ENCODE measurements at places on chromosomes 7 and 10.

- DNase-seq: no peak
These were observed 60.8 kb downstream of the CARD11 start for GRCh38 chr7:2982831-2983230.

DNA sequence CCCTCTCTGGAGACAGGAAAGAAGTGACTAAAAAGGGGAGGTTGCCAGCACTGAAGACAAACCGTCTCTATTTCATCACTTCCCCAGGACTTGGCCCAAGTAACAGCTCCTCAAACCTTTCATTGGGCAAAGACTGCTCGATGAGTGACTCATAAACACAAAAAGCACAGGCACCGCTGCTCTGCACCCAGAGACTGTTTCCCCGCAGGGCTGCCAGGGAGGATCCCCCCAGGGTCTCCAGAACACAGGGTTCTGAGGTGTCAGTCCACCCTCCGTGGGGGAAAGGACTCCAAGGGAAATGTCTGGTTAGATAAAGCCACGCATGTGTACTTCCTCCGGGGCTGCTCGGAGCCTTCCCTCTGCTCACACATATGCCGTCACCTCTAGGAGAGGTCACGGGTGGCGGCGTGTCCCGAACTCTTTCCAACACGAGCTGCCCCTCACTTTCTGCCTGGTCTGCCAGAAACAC is 59.9 kb downstream of the INSIG1 start:
- DNase-seq: no peak

DNA sequence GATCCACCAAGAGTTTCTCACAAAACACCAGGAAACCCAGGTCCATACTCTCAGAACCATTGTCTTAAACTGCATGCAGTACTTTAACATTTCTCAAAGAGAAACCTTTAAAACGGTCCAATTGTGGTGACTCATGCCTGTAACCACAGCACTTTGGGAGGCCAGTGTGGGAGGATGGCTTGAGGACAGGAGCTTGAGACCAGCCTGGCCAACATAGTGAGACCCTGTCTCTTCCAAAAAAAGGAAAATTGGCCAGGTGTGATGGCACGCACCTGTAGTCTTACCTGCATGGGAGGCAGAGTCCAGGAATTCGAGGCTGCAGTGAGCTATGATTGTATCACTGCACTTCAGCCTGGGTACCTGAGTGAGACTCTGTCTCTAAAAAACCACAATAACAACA is 97.5 kb upstream of the OIT3 start:
- DNase-seq: no peak

- no peak for DNase-seq
These were observed 85.2 kb downstream of the RTKN2 start for GRCh38 chr10:62183442-62183841.

- DNase-seq: no peak
These were observed 235.8 kb downstream of the PAXIP1 start for GRCh38 chr7:154767142-154767541.

GRCh38 chr10:67678335-67678974 is 17.5 kb downstream of the CTNNA3 start:
- no peak for DNase-seq

- DNase-seq: peak; percentile 6
These were observed 5.8 kb upstream of the GFRA1 start for GRCh38 chr10:116278846-116279245.

DNA sequence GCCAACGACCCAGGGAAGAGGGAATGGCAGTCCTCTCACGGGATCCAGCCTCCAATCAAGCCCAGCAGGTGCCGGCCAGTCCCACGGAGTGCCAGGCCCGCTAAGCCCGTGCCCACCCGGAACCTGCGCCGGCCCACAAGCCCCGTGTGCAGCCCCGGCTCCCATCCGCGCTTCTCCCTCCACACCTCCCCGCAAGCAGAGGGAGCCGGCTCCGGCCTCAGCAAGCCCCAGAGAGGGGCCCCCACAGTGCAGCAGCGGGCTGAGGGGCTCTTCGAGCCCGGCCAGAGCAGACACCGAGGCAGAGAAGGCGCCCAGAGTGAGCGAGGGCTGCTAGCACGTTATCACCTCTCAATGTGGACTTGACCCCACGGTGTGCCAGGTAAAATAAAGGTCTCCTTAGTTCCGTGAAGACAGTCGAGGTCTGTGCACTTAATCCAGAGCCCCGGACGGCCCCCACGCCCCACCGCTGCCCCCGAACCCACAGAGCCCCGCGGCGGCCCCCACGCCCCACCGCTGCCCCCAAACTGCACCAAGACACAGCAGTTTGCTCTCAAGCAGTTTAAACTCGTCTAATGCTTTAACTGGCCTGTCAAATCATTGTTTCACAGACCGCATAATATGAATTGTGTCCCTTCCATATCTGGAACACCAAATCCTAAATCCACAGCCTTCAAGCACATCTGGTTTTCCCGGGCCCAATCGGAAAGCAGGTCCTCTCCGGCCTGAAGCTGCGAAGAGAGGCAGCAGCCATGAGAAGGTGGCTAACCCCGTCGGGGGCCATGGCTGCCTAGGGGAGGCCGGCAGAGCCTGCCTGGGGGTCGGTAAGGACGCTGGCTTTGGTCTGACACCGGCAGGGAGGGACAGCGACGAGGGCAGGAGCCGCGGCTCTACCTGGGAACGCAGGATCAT is 307.8 kb downstream of the PTPRN2 start:
- DNase-seq: no peak

DNA sequence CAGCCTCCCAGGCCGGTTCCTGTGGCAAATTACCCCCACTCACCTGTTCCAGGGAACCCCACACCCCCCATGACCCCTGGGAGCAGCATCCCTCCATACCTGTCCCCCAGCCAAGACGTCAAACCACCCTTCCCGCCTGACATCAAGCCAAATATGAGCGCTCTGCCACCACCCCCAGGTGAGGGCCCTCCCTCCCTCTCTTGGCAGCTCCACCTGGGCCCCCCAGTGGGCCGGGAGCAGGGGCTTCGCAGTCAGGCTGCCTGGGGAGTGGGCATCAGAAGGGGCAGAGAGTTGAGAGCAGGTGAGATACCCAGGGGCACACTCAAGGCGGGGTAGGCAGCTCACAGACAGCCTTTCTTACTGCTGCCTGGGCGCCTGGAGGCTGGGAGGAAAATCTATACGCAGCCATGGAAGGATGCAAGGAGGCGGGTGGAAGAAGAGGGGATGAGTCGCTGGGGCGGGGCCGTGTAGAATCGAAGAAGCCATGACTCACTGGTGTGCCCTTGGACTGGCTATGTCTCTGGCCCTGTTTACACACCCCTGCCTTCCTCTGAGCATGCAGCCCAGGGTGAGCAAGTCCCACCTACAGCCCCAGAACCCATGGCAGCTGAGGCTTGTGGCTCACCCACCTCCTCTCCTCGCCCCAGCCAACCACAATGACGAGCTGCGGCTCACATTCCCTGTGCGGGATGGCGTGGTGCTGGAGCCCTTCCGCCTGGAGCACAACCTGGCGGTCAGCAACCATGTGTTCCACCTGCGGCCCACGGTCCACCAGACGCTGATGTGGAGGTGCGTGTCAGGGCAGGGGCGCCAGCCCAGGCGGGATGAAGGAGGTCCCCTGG is 48.6 kb upstream of the PPIF start:
- peak; percentile 65 for DNase-seq

GRCh38 chr10:123854003-123854402 is 37.6 kb downstream of the CPXM2 start:
- DNase-seq: no peak

GRCh38 chr10:287026-287709 is 151.9 kb downstream of the ZMYND11 start:
- DNase-seq: no peak

GRCh38 chr10:97454330-97455036 is 8.5 kb downstream of the ZDHHC16 start:
- no peak for DNase-seq

DNA sequence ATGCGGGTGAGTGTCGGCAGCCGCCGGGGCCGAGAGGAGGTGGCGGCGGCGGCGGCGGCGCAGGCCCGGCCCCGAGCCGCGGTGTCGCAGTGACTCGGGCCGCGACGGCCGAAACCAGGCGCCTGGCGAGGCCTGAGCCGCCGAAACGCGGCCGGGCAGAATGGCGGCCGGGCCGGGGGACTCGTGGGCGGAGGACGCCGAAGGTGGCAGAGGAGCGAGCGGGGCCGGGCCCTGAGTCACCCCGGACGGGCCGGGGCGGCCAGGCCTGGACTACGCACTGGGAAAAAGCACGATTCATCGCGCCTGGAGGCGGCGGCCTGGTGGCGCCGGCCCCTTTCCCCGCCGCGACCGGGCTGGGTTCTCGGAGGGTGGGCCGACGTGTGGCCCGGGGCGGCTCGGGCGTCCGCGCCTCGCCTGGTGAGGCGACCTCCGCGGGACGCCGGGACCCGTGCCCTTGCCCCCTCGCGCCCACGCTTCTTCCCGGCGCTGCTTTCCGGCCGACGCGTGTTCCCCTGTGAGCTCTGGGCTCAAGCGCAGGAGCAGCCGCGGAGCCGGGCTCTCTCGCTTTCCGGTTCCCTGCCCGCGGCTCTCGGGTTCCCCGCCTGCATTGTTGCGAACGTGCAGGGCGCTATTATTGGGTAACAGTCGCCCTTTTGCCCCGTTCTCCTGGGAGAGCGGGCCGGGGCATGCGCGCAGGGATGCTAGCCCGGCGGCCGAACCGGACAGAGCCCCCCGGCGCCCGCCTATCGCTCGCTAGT is 500 bp downstream of the CUL1 start:
- DNase-seq: peak; percentile 77

DNA sequence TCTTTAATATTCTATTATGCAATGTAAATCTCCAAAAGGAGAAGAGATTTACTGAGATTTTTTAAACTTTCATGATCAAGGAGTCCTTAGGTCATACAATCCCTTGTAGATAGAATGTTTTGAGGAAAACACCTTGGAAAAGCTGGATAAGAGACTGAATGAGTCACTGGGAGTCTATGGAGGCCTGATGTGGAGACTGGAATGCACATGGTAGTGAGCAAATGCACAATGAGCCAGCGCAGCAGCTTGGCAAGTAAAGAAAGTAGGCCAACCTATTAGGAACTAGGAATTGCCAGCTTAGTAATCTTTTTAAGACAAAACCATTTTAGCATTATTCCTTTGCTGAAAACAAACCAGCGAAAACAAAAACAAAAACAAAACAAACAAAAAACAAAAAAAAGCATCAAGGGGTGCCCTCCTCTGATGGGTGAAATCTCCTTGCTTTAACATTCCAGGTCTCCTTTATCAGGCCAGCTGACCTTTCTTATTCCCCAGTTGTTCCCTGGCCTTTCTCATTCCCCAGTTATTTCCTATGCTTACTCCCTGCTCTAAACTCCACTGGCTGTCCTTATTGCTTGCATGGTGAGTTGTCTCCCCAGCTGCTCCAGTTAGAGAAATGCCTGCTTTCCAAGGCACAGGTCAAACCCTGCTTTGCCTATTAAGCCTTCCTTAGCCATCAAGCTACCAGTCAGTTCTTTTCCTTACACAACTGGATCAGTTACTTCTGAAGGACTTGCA is 135.8 kb downstream of the PLCE1 start:
- no peak for DNase-seq

GRCh38 chr7:151626422-151627115 is 106.9 kb upstream of the RHEB start:
- peak; percentile 37 for DNase-seq

DNA sequence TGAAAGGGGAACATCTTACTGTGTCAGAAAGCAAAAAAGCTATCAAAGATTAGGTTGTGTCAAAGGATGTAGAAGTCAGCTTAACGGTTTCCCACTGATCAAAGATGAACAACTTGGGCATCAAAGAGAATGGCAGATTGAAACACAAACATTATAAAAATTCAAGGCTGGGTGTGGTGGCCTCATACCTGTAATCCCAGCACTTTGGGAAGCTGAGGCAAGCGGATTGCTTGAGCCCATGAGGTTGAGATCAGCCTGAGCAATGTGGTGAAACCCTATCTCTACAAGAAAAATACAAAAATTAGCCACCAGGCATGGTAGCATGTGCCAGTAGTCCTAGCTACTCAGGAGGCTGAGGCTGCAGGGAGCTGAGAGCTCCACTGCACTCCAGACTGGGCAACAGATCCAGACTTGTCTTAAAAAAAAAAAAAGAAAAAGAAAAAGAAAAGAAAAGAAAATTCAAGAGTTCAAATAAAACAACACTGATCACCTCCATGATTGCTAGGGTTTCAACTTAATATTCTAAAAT is 34.5 kb downstream of the RTKN2 start:
- DNase-seq: no peak

DNA sequence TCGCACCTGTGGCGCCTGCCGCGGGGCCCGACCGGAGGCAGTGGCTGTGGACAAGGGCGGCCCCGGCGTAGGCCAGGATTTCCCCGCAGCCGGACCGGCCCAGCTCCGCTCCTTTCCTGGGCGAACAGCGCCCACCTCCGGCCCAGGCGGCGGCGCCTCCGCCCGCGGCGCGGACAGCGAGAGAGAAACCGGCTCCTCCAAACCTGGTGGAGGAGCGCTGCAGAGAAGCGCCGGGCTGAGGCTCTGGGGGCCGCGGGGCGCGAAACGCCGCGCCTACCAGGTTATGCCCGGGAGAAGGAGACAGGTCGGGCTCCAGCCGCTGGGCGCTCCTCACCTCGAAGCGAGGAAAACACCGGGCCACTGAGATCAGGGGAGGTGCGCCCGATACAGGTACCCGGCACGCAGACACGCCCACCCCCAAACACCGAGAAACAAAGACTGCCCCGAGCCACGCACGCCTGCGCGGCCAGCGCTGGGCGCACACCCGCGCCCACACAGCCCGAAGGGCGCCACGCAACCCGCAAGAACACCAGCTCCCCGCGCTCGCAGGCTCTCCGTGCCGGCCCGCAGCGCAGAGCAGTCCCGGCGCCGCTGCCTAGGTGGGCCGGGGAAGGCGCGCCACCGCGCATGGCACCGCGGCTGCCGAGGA is 3.3 kb downstream of the GRID1 start:
- peak; percentile 86 for DNase-seq

DNA sequence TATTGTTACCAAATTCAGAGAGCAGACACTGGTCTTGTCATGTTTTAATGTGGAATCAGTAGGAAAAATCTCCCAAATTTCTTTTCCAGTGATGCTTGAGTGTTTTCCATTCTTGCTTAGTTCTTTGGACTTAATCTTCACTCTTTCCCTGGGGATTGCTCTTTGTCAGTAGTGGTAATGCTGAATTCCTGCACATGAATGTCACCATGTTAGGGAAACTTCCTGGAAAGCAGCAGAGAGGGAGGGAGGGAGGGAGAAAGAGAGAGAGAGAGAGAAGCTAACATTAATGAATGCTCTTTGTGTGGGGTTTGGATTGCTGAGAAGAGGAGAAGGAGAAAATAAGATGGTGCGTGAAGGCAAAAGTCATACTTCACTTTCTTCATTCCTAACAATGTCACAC is 295.3 kb upstream of the COBL start:
- DNase-seq: no peak

DNA sequence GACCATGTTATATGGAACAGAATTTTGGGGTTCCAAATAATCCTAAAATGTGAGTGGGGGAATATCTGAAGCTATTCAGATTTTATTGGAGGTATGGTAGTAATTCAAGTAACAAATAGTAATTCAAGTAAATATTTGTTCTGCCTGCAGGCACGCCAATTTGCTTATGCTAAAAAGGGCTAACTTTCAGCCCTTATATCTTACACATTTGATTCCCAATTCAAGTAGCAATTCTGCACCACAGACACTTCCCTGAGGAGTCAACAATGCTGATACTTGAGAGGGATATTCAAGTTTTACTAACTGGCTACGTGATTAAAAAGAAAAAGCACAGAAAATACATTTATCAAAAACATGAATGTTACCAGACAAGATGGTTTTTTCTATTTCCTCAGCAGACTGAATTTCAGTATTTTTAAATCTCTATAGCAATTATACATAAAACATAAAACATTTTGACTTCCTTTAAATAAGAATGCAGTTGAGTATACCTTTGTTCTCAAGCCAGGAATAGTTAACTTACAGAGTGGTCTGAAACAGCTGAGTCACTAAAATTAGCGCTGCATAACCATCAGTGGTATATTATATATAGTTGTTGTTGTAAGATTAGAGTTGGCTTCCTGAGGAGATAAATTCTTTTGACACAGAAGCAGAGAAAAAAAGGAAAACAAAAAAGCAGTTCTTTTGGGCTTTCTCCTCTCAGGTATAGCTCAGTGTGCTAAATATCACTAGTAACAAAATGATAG is 33.9 kb downstream of the MTPN start:
- DNase-seq: no peak

Data from ELF-1 (cell line).